ENCODE measurements at places on chromosomes 12 and 14.

DNA sequence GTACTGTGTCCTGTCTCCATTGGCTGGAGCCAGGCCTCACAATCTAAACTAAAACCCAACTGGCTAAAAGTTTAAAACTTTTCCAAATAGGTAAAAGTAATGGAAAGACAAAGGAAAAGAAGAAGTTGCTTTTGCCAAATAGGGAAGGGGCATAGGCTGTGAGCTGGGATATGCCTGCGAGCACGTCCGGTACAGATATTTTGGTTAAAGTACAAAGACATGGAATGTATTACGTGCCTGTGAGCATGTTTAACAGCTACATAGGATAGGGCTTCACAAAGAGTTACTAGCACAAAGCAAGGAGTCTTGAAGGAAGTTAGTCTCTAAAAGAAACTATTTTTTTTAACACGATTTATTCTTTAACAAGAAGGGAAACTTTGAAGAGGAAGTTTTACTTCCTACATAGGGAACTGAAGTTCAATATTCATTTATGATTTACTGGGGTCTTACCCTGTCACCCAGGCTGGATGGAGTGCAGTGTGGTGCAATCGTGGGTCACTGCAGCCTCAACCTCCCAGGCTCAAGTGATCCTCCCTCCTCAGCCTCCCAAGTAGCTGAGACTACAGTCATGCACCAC lies 41.9 kb upstream of the INF2 start:
- DNase-seq: no peak

GRCh38 chr14:90428676-90429075 lies 31.8 kb downstream of the CALM1 start:
- DNase-seq: no peak

DNA sequence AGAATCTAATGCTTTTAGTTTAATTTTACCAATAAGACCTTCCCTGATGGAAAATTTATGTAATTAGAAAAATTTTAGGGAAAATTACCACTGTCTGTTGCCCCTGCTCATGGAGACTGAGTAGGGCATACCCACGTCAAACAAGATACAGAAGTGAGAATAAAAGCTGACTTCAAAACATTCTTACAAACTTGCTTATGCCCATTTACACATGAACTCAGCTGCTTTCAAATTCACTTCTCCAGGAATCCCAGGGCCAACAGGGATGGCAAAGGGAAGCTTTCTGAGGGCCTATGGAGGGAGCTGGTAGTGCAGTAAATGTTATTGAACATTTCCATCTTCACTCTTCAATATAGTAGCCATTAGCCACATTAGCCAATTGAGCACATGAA lies 4.8 kb upstream of the NINJ2 start:
- DNase-seq: no peak

GRCh38 chr14:90767899-90768298 lies 48.3 kb downstream of the TTC7B start:
- DNase-seq: no peak

DNA sequence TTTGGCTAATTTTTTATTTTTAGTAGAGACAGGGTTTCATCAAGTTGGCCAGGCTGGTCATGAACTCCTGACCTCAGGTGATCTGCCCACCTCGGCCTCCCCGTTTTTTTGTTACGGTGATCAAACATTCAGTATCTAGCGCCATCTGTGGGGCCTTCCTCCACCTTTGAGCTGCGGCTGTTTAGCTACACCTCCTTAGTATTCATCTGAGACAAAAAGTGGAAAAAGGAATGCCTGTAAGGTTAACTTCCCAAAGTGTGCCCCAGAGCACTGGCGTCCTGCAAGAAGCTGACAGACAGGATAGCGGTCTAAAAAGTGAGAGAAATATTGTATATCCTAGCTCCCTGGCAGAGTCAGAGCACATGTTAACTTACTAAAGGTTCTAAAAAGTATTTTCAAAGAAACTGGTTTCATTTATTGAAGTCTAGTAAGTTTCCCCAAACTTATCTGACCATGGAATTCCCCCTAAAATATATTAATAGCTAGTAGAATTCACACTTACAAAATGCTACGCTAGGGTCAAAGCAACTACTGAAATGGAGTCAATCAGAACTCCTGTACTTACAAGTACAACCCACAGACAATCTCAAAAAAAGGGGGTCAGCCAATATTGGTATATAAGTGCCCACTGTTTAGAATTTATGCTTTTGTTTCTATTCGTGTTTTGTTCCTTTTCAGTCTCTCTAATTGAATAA lies 59.1 kb downstream of the DUSP16 start:
- DNase-seq: no peak

GRCh38 chr12:105742567-105742874 lies 396.2 kb downstream of the NUAK1 start:
- DNase-seq: no peak

DNA sequence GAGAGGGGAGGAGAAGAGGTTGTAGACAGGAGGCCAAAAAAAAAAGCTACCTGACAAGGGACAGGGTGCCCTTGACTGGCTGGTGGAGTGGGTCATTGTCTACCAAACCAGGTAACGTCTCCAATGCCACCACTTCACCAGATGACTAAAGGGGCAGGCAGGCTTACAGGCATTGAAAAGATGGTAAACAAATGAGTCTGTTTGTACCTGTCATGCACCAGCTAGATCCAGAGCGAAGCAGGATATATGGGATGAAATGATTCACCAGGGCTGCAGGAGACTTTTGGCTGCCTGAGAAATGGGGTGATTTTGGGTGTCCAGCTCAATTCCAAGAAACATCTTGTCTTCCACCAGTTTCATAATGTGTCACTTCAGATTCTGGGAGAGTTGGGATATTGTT lies 4.0 kb downstream of the C12orf54 start:
- DNase-seq: no peak

Data from T-helper 1 cell (primary cell).